GM20000 (cell line): ENCODE measurements at places on chromosomes 2 and 18.
A peak's percentile ranks its signal among the peaks of the same experiment; 100 is the strongest.

GRCh38 chr2:236309669-236310029 lies 45.4 kb upstream of the ASB18 start:
- peak; percentile 42 for DNase-seq

DNA sequence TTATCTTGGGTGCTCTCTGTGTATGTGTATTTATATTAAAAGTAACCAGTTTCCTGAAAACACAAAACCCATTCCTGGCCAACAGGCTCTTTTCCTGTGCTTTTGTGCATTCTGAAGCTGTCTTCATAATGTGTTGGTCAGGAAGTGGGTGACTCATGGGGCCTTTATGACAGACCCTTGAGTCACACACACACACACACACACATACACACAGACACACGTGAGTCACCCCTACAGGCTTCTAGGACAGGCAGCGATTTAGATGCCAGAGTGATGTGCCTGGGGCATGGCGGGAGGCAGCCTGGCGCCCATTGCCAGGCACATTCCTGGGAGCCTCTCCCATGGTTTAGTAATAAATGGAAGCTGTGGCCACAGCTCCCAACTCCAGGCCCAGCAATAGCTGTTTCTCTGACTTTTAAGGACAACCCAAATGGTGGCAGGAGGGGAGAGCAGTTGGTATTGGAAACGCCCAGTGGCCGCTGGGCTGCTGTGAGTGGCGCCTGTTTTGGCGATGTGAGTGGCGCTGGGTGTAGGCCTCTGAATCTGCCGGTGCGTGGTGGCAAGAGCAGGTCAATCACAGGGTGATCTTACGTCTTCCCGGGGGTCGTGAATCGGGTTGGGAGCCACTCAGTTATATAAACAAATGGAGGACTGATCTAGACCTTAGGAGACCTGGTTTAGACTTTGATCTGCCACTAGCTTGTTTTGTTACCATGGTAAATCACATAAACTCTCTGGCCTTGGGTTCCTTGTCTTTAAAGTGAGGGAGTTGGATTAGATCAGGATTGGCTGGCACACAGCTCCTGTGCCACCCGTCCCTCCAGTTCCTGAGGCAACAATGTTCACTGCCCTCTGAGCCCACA lies 150.7 kb upstream of the DLX2 start:
- DNase-seq: no peak

- DNase-seq: no peak
Measured at GRCh38 chr2:120369250-120369649, 23.3 kb downstream of the INHBB start.

- no peak for DNase-seq
Measured at GRCh38 chr2:151795646-151796240, 32.5 kb downstream of the ARL5A start.

DNA sequence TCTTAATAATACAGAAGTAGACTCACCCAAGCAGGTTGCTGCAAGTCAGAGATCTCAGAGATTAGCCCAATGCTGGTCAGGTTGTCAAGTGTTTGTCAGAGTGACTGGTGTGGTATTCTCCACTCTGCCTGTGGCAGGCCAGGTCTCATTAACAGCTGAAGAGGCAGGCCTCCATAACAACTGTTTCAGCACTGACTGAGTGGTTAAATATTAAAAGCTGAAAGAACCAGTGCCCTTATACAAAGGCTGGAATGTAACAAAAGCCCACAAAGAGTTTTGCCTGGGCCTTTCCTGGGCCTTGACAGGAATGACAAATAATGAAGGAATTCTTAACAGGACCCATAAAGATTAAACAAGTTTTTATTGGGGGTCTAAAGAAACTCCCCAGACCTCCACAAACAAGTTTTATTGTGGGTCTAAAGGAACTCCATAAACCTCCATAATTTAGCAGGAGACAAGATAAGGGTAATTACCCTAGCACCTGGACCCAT lies 26.8 kb downstream of the SULT1C2 start:
- DNase-seq: no peak

DNA sequence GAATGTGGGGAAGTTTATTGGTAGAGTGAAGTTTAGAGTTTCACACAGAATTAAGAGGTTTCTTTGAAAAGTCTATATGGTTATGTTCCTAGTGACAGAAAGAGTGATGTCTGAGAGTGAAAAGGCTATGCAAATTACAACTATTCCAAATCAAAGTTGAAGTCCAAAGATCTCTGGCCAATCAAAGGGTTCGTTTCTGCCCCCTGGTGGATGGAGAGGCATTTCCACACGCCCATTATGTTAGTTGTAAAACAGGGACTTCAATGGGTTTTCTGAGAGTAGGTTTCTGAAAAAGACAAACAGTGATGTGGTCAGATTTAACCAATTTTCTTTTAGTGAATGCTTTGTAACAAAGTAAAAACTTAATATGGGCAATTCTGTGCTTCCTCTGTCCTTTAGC lies 441.5 kb upstream of the POU3F3 start:
- peak; percentile 61 for DNase-seq

- no peak for DNase-seq
Measured at GRCh38 chr2:178644919-178645318, 162.3 kb downstream of the TTN start.

DNA sequence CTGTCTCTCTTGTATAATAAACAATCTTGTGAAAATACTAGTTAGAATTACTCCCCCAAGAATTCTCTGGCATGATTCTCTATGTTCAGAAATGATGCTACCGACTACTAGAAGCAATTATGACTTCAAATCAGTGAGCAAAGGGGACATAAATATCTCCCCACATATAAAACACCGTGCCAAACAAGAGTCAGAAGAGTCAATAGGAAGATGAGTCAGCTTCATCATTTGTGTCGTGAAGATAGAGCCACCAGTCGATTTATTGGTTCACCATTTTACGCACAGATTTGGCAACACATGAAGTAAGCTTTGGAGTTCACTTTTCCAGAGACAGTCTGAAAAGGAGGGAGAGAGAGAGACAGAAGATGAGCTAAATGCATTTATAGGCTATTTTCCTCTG lies 650.9 kb downstream of the CCDC85A start:
- no peak for DNase-seq

- DNase-seq: no peak
Measured at GRCh38 chr2:62654423-62654791, 51.1 kb upstream of the EHBP1 start.

DNA sequence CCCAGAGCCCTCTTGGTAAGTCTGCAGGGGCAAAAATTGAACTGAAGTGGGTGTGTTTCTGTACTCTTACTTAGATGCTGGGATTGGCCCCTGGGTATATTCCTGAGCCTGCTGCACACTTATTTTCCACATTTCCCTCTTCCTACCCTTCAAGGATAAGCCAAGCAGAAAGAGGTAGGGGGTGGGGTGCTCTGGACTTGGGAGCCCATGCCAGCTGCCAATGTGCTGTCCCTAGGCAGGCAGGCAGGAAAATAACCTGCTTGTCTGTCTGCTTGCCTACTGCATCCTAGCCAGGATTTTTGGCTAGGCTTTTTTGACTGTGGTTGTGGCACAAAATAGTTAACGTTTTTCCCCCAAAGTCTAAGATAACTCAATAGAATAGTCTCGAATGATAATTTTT lies 234.3 kb downstream of the ALK start:
- DNase-seq: no peak

DNA sequence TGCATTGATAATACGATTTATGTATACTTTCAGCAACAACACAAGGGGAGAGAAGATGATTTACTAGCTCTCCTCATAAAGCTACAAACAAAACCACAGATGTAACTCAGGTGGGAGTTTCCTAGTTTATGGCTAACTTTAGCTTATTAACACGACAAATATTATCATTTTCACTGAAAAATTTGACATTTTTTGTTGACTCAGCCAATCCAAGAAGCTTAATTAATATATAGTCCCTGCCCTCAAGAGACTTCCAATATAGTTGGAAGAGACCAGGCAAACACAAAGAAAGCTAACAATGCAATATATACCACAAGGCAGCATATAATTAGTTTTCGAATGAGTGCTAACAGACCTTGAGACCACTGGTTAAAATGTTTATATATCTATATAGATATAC lies 775 bp downstream of the WDR12 start:
- no peak for DNase-seq
